ENCODE measurements at places on chromosomes 6 and 20. TPM values are rescaled to one million over a fixed set of nuclear protein-coding genes. Genes with fewer than 3 reads are reported as not detected.

CHRNA4 gene
- not detected for total RNA-seq

ACSS2 gene
- 64.8 TPM for total RNA-seq

MC3R gene
- not detected for total RNA-seq

TSPO2 gene
- not detected for total RNA-seq

PRR18 gene
- not detected for total RNA-seq

KCNG1 gene
- total RNA-seq: not detected

RAMACL gene
- total RNA-seq: 2.4 TPM

SLC13A3 gene
- 5.1 TPM for total RNA-seq

CCN5 gene
- 59.4 TPM for total RNA-seq

CD109 gene
- total RNA-seq: 29.8 TPM

HNF4A gene
- not detected for total RNA-seq
